ENCODE measurements at places on chromosomes 12 and 14.

GRCh38 chr14:90368946-90369721, 27.7 kb upstream of the CALM1 start:
- DNase-seq = no peak

DNA sequence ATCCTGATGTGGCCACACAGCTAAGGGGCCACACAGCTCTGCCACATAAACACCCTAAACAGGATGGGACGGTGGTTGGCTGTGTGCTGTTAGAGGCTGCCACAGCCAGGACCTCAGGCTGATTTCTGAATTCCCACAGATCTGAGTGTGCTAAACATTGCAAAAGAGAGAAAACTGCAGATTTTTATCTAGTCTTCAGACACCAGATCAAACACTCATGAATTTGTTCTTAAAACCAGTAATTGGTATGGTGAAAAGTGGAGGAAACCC, 190.7 kb downstream of the MON2 start:
- DNase-seq = no peak

DNA sequence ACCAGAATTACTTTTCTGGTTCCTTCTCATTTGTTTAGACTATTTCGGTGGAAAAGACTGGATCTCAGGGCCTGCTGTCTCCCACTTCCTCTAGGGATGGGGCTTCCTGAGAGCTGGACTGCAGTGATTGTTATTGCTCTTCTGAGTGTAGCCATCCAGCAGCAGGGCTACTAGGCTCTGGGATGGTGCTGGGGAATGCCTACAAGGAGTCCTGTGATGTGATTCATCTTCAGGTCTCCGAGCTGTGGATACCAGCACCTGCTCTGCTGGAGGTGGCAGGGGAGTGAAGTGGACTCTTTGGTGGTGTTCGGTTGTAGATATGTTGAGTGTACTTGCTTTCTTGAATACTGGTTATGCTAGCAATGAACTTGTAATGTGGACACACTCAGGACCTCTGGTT, 42.7 kb downstream of the AEBP2 start:
- no peak for DNase-seq

DNA sequence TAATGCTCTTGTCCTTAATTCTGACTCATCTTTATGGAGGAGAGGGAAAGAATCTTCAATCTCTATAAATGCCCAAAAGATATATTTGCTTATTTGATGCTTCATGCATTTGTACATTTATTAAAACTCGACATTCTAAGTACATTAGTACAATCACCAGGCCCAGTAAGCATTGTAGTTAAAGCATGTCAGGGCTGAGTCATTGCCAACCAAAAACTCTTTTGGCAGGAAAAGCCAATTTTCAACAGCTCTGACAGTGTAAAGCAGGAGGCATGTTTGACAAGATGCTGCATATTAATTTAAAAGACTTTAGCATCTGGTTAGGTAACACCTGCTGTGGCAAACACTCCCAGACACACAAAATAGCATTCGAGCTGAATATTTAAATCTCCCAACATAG, 290.9 kb downstream of the PPFIA2 start:
- DNase-seq = no peak

DNA sequence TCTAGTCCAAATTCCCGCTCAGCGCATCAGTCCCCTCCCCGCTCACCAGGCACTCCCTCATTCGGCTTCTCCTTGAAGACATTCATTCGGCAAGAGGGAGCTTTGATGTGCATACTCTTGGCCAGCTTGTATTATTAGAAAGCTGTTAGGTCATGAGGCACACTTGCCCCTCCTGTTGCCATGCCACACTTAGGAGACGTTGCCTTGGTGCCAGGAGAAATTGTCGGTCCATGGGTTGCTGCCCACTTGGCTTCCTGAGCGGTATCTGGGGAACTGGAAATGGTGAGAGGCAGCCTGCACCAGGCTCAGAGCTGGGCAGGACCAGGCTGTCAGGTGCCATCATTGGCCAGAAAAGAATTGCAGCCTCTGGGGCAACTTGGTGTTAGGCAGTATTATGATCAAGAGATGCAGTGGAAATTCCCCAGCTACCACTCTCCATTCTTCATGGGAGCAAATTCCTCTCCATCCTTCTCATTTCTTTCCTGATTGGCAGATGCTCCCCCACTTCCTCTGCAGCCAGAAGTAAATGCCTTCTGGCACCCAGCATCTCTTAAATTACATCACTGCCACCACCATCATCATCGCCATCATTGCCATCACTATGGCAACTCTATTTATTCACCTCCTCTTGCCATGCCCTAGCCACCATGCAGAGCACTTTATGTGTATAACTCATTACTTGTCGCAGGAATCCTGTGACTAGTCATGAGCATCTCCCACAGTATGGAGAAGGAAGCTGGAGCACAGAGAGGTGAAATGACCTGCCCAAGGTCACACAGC, 12.4 kb downstream of the CABP1 start:
- no peak for DNase-seq

GRCh38 chr12:94175763-94176668, 27.6 kb downstream of the PLXNC1 start:
- no peak for DNase-seq

DNA sequence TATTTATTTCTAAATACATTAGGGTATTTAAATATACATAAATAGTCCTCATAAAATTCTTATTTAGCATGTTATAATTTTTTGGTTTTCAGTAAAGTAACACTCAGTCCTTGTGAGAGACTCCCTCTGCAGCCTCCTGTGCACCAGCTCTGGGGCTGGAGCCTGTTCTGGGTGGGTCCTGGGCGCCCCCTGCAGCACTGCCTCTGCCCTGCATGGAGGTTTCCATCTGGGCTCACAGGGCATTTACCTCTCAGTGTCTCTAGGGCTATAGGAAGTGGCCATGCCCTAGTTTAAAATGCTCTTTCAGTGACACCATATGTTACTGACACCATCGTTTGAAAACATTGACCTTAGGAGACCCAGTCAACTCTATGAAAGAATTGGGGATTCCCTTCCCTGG, 1155.2 kb downstream of the TMEM121 start:
- DNase-seq = no peak

- no peak for DNase-seq
Observed at GRCh38 chr12:47901063-47901717, 3.6 kb downstream of the VDR start.

DNA sequence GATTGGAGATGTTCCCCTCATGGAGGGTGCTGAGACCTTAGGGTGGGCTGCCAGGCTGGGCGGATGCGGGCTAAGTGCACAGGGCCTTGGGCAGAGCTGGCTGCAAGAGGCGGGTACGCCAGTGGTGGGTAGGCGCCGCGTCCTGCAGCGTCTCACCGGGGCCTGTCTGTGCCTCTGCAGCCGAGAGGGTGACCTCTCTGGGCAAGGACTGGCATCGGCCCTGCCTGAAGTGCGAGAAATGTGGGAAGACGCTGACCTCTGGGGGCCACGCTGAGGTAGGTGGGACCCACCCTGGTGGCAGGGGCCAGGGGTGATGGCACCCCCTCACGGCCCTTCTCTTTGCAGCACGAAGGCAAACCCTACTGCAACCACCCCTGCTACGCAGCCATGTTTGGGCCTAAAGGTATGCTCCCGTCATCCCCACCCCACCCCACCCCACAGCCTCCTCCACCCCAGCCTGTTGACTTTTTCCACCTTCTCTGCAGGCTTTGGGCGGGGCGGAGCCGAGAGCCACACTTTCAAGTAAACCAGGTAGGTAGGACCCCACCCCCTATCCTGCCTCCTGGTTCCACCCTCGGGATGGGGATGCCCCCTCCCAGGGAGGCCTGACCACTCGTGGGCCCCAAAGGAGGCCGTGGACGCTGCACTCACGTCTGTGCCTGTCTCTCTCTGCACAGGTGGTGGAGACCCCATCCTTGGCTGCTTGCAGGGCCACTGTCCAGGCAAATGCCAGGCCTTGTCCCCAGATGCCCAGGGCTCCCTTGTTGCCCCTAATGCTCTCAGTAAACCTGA, 1.5 kb downstream of the CRIP1 start:
- DNase-seq = no peak

- DNase-seq = no peak
Observed at GRCh38 chr12:100900808-100901207, 106.2 kb downstream of the ANO4 start.

DNA sequence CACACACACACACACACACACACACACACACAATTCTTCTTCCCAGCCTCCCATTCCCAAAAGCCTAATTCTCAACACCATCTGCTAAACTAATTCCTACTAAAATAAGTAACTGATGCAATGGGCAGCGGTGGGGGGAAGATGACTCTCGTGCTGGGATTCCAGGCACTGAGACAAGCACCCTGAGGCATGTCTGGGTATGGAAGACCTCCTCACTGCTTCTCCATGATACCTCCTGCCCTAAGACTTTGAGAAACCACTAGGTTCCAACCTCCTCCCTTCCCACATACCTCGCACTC, 789 bp upstream of the VWF start:
- DNase-seq = no peak

GRCh38 chr14:33704481-33704880, 246.4 kb downstream of the EGLN3 start:
- DNase-seq = no peak

- no peak for DNase-seq
Observed at GRCh38 chr14:80956922-80957321, 1.5 kb downstream of the TSHR start.

GRCh38 chr14:96920023-96920422, 122.8 kb downstream of the VRK1 start:
- no peak for DNase-seq
